Skin of body (tissue), 3 donors: ENCODE measurements at places on chromosomes 5 and 9.

GRCh38 chr9:88950341-88951154 lies 40.7 kb upstream of the S1PR3 start:
- peak; percentile 33 for DNase-seq

- DNase-seq = no peak
Measured at GRCh38 chr9:137319739-137320551, 17.9 kb upstream of the NRARP start.

GRCh38 chr5:96478983-96479382 lies 45.9 kb upstream of the PCSK1 start:
- DNase-seq = no peak

GRCh38 chr5:154482528-154483449 lies 4.8 kb upstream of the HAND1 start:
- DNase-seq = no peak

GRCh38 chr9:121353241-121354061 lies 16.6 kb downstream of the STOM start:
- no peak for DNase-seq

- DNase-seq = peak; percentile 62
Measured at GRCh38 chr5:4862500-4862899, 277.6 kb upstream of the ADAMTS16 start.

DNA sequence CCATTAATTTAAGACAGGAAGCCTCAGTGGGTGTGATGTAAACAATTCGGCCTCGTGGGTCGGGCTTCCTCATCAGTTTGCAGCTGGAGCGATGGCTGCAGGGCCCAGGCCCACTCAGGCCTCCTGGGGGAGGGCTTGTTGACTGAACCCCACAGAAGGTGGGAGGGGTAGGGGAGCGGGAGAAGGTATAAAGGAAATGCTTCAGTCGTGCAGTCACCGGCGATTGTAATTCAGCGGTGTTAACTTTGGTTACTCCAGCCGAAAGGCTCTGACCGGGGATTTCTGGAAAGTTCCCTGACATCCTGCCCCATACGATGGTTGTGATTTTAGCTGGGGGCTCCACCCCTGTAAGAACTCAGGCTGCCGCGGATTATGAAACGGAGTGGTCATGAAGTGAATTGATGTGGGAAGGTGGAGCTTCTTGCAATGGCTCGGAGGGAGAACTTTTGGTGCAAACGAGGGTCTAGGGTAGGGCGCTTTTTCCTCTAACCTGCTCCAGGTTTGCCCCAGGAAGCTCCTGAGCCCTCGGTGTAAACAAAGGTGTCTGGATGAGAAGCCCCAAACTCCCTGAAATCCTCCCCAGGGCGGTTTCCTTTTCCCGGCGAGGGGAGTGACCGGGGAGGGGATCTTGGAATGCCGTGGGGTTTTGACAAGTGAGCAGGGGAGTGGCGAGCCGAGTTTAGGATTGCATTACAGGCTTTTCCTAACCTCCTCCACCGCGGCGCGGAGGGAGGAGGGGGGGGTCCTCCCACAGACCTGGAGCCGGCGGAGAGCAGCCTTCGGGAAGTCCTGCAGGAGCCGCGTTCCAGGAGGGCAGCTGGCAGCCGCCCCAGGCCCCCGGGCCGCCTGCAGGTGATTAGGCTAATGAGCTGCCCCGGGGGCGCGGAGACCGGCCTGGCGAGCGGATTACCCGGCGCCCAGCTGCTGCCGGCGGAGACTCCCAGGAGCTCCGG lies 215.5 kb downstream of the PDZD2 start:
- DNase-seq = peak; percentile 41

DNA sequence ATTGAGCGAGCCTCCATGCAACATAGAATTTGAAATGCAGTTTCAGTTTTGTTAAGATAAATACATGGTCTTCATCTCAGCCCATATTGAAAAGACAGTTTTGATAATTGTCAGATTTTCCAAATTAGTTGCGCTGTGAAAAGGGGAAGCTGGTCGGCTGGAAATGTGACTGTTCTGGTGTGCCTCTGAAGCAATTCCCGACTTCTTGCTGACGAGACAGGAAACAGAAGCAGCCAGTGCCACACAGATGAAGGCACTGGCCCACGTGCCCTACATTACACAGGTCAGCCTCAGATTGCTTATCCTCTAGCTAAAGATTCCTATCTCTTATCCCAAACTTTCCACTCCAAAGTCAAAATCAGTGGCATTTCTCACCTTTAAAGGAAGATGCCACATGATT lies 214.1 kb upstream of the TLE4 start:
- DNase-seq = no peak

DNA sequence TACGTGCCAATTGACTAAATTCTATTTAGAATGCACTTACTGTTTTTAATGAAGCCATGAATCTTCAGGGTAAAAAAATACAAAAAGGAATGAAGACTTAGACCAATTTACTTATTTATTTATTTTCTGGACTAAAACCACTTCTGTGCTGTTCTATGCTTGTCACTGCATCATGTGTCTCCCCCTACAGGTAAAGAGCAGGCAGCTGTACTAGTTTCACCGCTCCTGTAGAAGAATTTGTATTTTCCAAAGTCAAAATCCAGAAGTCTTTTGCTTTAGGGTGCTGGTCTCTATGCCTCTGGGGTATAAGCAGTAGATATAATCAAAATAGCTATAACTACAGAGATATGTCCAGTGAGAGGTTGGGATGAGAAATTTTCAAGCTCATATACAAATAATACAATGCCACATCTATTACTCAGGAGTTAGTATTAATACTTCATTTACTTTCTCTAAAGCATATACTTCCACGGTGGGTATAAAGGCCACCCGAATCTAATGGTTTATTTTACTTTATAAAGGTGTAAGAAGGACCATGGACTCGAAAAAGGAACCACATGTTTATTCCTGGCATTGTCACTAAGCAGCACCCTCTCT lies 591.5 kb downstream of the RAB3C start:
- DNase-seq = peak; percentile 57

DNA sequence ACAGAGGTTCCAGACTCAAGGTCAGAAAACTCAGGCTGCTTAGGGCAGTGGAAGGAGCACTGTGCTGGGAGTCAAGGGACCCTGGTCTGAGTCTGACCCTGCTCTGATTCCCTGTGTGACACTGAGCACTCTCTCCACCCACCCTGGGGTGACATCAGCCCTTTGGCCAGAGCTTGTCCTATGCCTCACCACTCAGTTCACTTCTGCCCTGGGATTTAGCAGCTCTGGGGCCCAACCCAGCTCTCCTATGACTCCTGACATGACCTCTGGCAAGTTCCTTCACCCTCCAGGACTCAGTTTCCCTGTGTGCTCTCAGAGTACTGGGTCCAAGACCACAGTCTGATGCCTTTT lies 63.9 kb downstream of the FAM114A2 start:
- no peak for DNase-seq

DNA sequence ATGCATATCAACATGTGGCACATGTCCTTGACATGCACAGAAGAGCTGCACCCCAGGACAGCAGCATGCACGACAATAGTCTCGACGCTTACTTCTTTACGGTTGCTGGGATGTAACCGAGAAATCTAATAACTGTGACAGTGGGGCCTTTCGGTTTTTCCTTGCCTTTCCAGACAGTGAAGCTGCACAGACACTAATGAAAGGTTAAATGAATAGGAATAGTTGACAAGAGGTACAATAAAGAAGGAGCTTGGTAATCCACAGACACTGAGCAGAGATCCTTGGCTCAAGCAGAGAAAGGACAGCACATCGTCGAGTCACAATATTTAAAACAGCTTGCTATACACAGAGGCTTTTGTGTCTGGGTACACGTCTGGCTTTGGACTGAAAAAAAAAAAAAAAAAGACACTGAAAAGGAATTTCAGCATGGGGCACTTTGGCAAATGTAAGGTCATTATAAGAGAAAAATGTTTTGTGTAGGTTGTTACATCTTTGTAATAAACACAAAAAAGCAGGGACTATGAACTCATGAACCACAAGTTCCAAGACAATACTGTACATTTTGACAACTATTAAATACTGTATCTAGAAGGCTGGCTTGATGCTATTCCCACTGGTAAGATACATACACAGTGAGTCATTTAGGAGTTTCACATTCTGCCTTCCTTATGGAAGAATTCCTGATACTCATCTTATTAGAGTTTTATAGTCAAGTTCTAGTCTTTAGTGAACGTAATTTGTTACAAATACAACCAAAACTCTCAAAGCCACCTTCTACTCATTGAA lies 5.6 kb downstream of the BNC2 start:
- peak; percentile 38 for DNase-seq

GRCh38 chr9:80282766-80283165 lies 711.0 kb downstream of the TLE4 start:
- DNase-seq = no peak

DNA sequence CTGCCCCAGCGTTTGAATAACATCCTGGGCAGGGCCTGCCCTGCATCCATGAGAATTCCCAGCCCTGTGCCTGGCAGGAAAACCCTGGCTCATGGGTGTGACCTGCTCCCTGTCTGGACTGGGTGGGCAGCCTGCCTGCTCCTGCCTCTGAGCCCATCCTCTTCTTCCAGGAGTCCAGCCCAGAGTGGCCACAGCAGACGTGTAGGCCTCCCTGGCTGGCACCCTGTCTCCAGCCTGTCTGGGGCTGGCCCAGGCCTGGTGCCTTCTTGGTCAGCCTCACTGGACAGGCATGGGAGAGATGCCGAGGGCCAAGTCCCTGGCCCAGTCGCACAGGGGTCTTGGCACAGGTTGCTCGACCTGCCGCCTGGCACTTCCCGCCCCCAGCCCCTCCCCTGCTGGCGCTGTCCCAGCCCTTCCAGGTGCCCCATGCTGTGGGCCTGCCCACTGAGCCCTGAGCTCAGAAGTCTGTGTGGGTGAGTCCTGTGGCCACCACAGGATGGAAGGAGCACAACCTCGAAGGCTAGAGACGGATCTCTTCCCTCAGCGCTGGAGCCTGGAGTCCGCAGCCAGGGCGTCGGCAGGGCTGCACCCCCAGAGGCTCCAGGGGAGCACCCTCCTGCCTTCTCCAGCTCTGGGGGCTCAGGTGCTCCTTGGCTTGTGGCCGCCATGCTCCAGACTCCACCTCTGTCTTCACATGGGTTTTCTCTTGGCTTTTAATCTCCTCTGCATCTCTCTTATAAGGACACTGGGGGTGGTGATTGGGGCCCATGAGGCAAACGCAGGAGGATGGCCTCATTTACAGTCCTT lies 11.8 kb upstream of the COL5A1 start:
- DNase-seq = no peak

DNA sequence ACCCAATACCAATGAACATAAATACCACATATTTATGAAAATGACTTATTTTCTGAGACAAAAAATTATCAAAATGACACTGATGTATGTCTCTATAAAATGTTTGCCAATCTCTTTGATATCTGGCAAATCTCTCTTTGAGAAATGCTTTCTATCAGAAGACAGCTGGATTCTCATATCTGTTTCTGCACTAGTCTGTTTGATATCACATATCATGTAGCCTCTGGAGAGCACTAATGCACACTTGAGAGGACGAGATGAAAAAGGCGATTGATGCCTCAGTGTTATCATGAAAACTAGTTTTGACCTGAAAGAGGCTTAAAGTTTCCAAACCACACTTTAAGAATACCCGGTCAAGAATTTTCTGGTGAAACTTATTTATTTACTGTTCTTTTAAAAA lies 29.1 kb upstream of the ANKRD55 start:
- no peak for DNase-seq

DNA sequence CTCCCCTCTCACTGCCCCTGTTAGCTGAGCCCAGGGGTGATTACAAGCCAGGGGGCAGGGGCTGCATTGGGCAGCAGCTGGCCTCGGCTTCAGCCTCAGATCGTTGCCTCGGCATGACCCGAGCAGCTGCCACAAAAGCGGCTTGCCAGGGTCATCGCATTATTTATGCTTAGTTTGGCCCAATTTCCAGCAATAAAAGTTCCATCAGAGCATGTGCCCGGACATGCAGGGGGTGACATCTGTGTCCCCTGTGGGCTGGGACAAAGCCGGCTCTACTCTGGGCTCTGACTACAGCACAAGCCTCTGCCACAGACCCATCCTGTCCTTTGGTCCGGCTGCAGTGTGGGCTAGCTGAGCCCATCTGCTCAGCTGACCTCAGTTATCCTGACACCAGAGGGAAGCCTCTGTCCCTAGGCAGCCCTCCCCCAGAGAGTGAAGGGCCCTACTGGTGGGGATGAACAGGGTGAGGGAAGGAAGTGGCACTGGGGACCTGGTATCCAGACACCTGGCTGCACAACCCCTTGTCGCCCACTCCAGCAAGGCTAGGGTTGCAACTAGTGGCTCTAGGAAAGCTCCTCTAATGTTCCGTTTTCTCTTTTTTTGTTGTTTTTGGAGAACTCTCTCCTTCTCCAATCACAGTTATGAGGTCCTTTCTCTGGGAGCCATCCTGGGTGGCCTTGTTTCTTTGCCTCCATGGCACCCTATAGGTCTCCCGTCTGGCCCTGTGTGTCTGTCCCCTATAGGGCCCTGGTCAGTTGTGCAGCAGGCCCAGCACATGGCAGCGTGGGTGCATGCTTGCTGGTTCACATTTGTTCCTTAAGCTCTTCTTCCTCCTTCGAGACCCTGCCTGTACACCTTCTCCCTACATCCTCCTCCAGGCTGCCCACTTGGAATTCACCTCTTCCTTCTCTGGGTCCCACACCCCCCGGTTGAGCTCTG lies 13.3 kb upstream of the GADD45G start:
- DNase-seq = no peak

DNA sequence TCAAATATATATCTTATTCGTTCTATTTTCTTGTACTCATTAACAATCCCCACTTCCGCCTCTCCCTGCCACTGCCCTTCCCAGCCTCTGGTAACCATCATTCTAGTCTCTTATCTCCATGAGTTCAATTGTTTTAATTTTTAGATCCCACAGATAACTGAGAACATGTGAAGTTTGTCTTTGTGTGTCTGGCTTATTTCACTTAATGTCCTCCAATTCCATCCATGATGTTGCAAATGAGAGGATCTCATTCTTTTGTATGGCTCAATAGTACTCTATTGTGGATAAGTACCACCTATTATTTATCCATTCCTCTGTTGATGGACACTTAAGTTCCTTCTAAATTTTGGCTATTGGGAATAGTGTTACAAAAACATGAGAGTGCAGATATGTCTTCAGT lies 17.2 kb upstream of the CMYA5 start:
- no peak for DNase-seq

DNA sequence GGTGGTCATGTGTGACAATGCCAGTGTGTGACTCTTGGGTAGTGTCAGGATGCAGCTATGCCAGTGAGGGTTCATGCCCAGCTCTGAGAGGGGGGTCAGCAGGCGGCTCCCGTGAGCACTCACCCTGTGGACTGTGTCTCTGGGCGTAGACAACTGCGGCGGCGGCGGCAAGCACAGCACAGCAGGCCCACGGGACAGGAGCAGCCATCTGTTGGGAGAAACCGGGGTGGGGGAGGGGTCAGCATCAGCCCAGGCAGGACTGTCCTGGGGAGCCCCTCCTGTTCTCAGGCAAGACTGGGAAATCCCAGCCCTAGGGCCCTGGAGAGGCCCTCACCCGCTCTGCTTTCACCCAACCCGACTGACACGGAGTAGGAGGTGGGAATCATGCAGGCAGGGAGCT lies 20.8 kb downstream of the CNTFR start:
- DNase-seq = no peak
